ENCODE measurements at places on chromosomes 3 and 15. TPM values are rescaled to one million over a fixed set of nuclear protein-coding genes. Genes with fewer than 3 reads are reported as not detected.

GRCh38 chr15:39998511-39999077 lies 40.4 kb downstream of the SRP14 start:
- no peak overlapping the region for H3K27ac ChIP-seq
- no peak overlapping the region for H3K4me3 ChIP-seq
- H3K4me1 ChIP-seq: peaks cover 10% of the 10 kb centered on the region
- peaks cover 90% of the 10 kb centered on the region for H3K36me3 ChIP-seq
- DNase-seq: no peak

- H3K4me1 ChIP-seq: peaks cover 12% of the 10 kb centered on the region
- no peaks in the 10 kb centered on the region for H3K36me3 ChIP-seq
- H3K27ac ChIP-seq: no peak overlapping the region
- no peak overlapping the region for H3K4me3 ChIP-seq
- H3K27me3 ChIP-seq: peaks cover 42% of the 10 kb centered on the region
Observed at GRCh38 chr3:126521122-126521891, 2.6 kb upstream of the CHST13 start.

- H3K36me3 ChIP-seq: no peaks in the 10 kb centered on the region
- H3K4me1 ChIP-seq: no peaks in the 10 kb centered on the region
- H3K4me3 ChIP-seq: no peak overlapping the region
Observed at GRCh38 chr3:137010137-137010536, 52.4 kb downstream of the IL20RB start.

The TNFSF10 gene
- 37.8 TPM for polyA plus RNA-seq

The PPM1L gene
- 4.3 TPM for polyA plus RNA-seq

Data from sigmoid colon (tissue), 7 donors.